ENCODE measurements at places on chromosomes 11 and 22.

GRCh38 chr11:65766535-65766934, 14.2 kb downstream of the AP5B1 start:
- peak; percentile 70 for DNase-seq

- no peak for DNase-seq
Measured at GRCh38 chr22:45830531-45831245, 146.3 kb downstream of the WNT7B start.

DNA sequence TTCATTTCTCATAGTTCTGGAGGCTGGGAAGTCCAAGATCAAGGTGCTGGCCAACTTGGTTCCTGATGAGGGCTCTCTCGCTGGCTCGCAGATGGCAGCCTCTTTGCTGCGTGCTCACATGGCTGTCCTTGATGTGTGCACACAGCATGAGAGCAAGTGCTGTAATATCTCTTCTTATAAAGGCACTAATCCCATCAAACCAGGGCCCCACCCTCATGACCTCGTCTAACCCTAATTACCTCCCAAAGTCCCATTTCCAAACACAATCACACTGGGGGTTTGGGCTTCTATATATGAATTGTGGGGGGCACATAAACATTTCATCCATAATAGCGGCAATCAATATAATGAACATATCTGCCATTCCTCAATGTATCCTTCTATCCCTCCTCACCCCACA, 1062.1 kb downstream of the BRD1 start:
- no peak for DNase-seq

DNA sequence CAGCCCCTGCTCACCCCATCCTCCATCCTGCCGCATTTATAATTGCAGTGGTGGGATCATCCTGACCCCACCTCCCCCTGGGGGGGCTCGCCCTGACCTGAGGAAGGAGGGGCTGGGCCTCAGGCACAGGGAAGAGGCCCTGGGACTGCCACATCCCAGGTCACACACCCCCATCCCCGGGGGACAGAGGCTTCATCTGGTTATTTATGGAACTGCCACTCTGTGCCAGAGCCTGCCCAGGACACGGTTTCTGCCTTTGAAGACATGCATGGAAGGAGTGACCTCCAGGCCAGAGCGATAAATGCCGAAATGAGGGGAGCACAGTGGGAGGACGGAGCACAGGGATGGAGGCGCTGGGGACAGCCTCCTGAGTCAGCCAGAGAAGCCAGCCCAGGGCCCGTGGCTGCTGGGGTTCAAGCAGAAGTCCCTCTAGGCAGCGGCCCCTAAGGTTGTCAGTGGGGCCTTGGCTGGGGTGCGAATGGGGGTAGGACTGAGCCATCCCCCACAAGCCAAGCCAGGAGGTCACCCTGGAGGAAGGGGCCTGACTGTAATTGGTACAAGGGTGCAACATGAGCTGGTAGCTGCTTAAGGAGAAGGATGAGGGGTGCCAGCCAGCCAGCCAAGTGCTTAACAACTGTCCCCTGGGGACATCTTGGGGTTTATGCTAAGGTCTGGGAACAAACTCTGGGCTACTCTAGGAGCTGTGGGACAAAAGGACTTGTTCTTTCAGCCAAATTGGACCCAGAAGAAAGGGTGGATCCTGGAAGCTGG, 51.4 kb upstream of the SHISAL1 start:
- DNase-seq = no peak

GRCh38 chr11:61971248-61972111, 4.0 kb upstream of the FTH1 start:
- DNase-seq = peak; percentile 97

DNA sequence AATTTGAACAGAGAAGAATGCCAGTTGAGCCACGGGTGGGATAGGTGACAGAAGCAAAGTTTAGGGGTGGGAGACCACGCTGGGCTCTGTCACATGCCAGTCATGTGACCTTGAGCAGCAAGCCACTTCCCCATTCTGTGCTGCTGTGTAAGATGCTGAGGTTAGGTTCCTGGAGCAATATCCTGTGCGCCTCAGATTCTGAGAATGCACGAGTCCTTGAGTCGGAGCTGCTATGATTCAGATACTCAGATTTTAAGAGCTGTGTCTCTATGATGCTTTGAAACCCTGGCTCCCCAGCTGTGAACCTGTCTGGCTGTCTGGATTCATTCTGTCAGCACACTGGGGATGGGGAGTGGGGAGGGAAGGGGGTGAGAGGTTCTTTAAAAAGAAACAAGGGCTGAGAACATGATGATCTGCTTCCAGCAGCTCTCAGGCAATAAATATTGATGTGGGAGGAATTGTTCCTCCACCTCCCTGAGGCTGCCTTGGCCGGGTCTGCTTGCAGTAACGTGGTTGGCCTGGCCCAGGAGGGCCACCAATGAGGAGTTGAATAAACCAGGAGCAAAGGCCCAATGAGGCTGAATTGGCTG, 24.0 kb downstream of the SLCO2B1 start:
- peak; percentile 4 for DNase-seq

DNA sequence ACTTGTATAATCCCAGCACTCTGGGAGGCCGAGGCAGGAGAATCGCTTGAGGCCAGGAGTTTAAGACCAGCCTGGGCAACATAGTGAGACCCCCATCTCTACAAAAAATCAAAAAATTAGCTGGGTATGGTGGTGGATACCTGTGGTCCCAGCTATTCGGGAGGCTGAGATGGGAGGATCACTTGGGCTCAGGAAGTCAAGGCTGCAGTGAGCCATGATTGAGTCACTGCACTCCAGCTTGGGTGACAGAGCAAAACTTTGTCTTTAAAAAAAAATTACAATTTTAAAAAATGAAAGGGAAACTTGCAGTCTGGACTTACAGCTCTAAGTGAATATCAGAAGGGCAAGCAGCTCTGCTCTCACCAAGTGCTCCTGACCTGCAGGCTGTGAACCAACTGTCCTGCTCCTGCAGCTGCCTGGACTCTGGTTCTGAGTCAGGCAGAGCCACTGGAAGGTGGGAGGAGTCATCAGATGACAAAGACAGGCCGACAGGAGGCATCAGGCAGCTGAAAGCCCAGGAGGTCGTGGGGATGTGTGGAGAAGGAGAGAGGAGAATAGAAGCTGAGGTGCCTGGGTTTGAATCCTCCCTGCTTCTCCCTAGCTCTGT, 9.6 kb downstream of the SMTNL1 start:
- DNase-seq = no peak
